ENCODE measurements at places on chromosomes 12 and 14. TPM values are rescaled to one million over a fixed set of nuclear protein-coding genes. Genes with fewer than 3 reads are reported as not detected.

Gene PNP
- total RNA-seq, result 130 TPM

Gene MAP1LC3B2
- total RNA-seq, result 1.3 TPM

Gene KERA
- not detected for total RNA-seq

Gene LMO3
- not detected for total RNA-seq

Gene MYO1H
- not detected for total RNA-seq

Gene EGLN3
- 5.3 TPM for total RNA-seq

Gene LTBP2
- 7.7 TPM for total RNA-seq

Gene KRT75
- total RNA-seq, result 0.15 TPM

Gene PDE3A
- 2.8 TPM for total RNA-seq

Gene LRRC10
- not detected for total RNA-seq

Gene CLEC6A
- not detected for total RNA-seq

Gene PIWIL1
- total RNA-seq, result not detected

Gene ACOT6
- total RNA-seq, result not detected

Gene SSPN
- total RNA-seq, result 0.45 TPM

Gene ADAM20
- 0.02 TPM for total RNA-seq

Gene GALNT6
- total RNA-seq, result 2.5 TPM

Measured in A549 treated with dexamethasone at 1 μM for 4 hours (cell line).